Activated CD4-positive, alpha-beta T cell treated with anti-CD3 and anti-CD28 coated beads, Interleukin-2, amount 10 ng/mL, durations not matched to agents 24 days and 14 days (primary cell): ENCODE measurements at places on chromosomes 5 and 9. TPM values are rescaled to one million over a fixed set of nuclear protein-coding genes. Genes with fewer than 3 reads are reported as not detected.

TRIM52 gene
- total RNA-seq, result 15.7 and 16.8 TPM in 2 replicates

DNA sequence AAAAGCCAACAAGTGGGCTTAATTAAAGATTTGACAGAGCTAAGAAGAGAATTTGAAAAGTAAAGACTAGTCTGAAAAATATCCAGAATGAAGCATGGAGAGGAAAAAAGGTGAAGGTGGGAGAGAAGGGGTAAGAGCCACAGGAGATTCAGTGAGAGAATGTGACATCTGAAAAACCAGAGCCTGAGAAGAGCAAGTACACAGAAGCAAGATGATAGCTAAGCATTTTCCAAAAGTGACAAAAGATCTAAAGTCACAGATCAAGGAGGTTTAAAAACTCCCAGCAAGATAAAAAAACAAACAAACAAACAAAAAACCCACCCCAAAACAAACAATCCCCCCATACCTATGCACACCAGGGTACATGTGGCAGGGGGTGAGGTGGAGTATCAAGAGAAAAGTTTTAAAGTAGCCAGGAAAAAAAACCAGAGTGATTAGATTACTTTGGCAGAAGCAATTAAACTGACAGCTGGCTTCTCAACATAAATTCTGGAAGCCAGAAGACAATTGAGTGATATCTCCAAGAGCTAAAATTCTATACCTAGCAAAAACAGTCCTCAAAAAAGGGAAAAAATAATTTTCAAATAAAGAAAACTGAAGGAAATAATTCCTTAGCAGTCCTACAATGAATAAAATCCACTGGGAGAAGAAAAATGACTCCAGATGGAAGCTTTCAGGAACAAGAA, 111.4 kb downstream of the RAPGEF6 start:
- H3K4me3 ChIP-seq, result no peak overlapping the region
- H3K27ac ChIP-seq, result no peak overlapping the region
- DNase-seq, result peak; percentile 8
- H3K36me3 ChIP-seq, result peaks cover 29% of the 10 kb centered on the region
- peaks cover 26% of the 10 kb centered on the region for H3K4me1 ChIP-seq
- no peaks in the 10 kb centered on the region for H3K27me3 ChIP-seq

DNA sequence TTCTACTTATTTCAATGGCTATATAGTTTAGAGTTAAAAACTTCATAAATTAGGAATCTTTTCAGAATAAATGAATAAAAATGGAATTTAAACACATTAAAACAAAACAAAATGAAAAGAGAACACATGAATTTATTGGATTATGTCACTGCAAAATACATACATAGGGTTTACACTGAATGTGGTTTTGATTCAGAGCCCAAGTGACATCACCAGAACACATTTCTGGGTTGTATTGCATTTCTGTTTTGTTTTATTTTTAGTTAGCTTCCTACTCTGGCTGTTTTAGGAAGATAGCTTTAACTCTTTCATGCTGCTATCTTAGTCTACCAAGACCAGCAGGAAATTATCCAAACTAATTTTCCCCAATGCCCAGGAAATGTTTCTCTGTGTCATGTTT, 1935.0 kb downstream of the EFNA5 start:
- no peak overlapping the region for H3K4me3 ChIP-seq
- no peak overlapping the region for H3K27ac ChIP-seq
- DNase-seq, result no peak
- H3K4me1 ChIP-seq, result no peaks in the 10 kb centered on the region

DNA sequence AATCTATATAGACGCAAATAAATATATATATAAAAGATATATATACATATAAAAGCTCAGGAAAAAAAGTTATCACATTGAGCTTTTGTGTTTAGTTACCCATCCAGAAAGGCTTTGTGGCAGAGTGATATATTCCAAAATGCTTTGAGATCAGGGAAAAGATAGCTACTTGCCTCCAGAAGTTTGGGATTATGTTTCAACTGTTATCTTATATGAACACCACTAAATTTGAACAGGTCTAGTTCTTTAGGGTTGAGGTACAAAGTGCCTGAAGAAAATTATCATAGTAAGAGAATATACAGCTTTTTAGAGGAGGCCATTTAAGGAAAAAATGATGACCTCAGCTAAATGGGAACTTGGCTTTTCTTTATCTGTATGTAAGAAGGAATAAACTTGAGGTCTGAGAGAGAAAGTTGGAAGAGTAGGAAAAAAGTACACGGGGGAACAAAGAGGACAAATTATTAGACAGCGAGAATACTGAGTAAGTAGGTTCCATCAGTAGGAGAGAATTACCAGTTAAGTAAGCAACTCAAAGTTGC, 2.4 kb downstream of the ERP44 start:
- H3K4me3 ChIP-seq, result peak overlapping the region; percentile 7
- DNase-seq, result no peak
- peaks cover 9% of the 10 kb centered on the region for H3K36me3 ChIP-seq
- H3K27me3 ChIP-seq, result no peaks in the 10 kb centered on the region

DNA sequence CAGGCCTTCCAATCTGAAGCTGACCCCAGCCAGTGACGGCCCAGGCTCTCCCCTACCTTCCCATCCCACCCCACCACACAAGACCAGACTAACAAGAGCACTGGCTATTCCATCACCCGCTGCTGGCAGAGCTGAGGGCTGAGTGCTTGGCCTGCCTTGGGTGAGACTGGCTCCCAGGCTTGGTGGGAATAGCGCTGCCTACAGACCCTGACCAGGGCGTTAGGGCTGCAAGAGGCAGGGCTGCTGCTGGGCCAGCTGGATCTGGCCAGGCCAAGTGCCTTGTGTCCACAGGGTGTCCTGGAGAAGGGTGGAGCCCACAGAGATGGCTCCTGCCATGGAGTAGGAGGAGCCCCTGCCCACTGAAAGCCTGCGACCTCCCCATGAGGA, 31.6 kb upstream of the ANGPTL2 start:
- no peak overlapping the region for H3K4me3 ChIP-seq
- no peak for DNase-seq
- H3K27ac ChIP-seq, result no peak overlapping the region
- H3K36me3 ChIP-seq, result no peaks in the 10 kb centered on the region
- peaks cover 12% of the 10 kb centered on the region for H3K4me1 ChIP-seq

SHISAL2B gene
- not detected in 2 replicates for total RNA-seq

GRCh38 chr9:90176901-90177300, 465.7 kb downstream of the DIRAS2 start:
- peaks cover 5% of the 10 kb centered on the region for H3K27me3 ChIP-seq
- no peak overlapping the region for H3K4me3 ChIP-seq
- H3K27ac ChIP-seq, result no peak overlapping the region
- no peak for DNase-seq
- H3K4me1 ChIP-seq, result no peaks in the 10 kb centered on the region

- H3K4me3 ChIP-seq, result no peak overlapping the region
- peaks cover 3% of the 10 kb centered on the region for H3K4me1 ChIP-seq
- no peaks in the 10 kb centered on the region for H3K27me3 ChIP-seq
- H3K27ac ChIP-seq, result no peak overlapping the region
- H3K36me3 ChIP-seq, result no peaks in the 10 kb centered on the region
- peak; percentile 66 for DNase-seq
Observed at GRCh38 chr5:68962757-68963484, 130.9 kb upstream of the SLC30A5 start.

INSL6 gene
- not detected in 2 replicates for total RNA-seq

DNA sequence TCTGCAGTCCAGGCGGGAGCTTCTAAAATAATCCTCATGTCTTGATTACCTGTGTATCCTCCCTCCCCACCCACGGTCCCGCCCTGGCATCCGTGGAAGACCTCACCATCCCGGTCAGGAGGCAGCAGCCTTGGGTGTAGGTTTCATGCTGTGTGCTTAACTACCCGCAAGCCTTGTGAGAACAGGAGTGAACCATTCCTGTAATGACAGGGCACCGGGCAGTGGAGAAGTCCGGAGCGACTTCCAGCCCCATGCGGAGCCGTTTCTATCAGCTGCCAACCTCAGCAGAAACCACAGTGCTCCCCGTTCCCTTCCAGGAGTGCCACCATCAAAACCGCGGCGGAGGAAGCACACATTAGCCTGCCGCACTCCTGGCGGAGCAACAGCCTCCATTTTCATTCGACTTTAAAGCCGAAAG, 123.5 kb upstream of the LMX1B start:
- no peak overlapping the region for H3K27ac ChIP-seq
- no peak for DNase-seq
- no peaks in the 10 kb centered on the region for H3K36me3 ChIP-seq

DNA sequence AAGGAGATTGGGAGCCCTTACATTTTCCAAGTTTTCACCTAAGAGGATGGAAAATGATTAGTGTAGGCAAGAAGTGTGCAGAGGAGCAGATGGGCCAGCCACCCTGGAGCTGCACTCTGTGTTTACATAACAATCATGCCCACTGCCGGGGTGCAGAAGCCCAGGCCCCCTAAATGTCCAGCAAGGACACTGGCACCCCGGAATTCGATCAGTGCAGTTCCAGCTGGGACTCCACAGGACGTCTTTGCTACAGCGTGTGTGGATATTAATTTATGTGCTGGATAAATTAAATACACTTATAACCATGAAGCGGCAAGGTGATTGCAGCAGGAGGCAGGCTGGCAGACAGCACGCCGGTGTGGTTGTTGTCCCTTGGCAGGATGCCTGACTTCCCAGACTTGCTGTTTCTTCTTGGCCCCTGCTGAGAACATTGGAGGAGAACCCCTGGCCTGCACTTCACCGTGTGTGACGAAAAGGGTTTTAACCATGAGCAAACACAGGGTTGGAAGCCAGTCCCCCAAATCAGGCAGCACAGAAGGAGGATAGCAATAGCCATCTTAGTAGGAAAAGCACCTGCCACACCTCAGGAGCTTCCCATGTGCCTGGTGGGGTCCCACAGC, 73.7 kb downstream of the GADD45G start:
- H3K27ac ChIP-seq, result no peak overlapping the region
- H3K27me3 ChIP-seq, result peaks cover 2% of the 10 kb centered on the region
- H3K4me1 ChIP-seq, result peaks cover 18% of the 10 kb centered on the region
- H3K4me3 ChIP-seq, result no peak overlapping the region
- DNase-seq, result no peak

COL15A1 gene
- 0.05 and 0.12 TPM in 2 replicates for total RNA-seq

GRCh38 chr9:14906000-14906399, 4.2 kb downstream of the FREM1 start:
- H3K36me3 ChIP-seq, result no peaks in the 10 kb centered on the region
- H3K4me3 ChIP-seq, result no peak overlapping the region
- no peaks in the 10 kb centered on the region for H3K4me1 ChIP-seq
- no peak overlapping the region for H3K27ac ChIP-seq
- no peak for DNase-seq

DNA sequence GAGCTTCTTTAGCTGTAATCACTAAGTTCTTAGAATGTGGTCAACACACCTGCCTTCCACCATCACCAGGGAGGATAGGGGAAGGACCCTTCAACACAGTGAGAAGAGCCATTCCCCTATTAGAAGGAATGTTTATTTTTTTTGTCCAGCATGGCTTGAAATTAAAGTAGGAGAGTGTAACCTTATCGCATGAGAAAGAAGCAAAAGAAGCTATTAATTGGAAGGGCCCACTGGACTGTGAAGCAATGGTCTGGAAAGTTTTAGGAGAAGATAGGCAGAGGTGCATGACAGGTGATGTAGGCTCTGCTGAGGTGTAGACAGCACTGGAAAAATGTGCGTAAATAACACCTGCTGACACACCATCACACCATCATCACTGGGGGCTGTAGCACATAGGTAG, 1526.0 kb downstream of the MAT2B start:
- H3K36me3 ChIP-seq, result no peaks in the 10 kb centered on the region
- H3K27ac ChIP-seq, result no peak overlapping the region
- no peak overlapping the region for H3K4me3 ChIP-seq
- no peaks in the 10 kb centered on the region for H3K27me3 ChIP-seq

DNA sequence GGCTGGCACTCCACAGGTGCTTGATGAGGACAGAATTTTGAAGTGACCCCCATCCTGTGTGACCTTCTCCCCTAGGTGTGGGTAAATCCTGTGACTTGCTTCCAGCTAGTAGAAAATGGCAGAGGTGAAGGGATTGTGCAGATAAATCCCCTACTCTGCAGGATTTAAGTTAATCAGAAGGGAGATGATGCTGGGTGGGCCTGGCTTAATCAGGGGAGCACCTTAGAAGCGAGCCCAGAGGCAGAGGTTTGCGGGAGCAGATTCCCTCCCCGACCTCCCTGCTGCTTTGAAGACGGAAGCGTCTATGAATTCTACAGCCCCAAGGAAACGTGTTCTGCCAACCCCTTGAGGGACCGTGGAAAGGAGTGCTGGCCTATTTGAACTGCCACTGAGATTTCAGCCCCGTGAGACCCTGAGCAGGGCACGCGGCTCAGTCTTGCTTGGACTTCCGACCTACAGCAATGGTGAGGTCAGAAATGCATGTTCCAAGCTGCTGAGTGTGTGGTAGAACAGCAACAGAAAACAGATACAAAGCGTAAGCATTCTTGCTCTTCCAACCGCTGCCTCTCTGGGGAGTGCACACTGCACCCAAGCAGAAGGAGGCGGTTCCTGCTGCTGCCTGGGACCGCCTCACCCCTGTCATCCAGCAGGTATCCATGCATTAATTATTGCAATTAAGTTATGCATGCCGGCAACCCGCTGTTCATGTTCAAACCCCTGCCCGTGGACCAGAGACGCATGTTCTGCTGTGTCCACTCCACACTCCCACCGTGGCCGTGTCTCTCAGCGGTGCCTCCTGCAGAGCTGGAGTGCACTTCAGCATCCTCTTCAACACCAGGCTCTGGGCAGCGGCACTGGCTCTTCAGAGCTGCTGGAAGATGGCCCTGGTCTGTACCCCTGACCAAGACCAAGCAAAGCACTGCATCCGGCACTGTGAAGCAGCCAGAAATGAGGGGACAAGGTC, 54.6 kb upstream of the RXRA start:
- no peaks in the 10 kb centered on the region for H3K36me3 ChIP-seq
- H3K4me1 ChIP-seq, result no peaks in the 10 kb centered on the region
- peaks cover 1% of the 10 kb centered on the region for H3K27me3 ChIP-seq

DNA sequence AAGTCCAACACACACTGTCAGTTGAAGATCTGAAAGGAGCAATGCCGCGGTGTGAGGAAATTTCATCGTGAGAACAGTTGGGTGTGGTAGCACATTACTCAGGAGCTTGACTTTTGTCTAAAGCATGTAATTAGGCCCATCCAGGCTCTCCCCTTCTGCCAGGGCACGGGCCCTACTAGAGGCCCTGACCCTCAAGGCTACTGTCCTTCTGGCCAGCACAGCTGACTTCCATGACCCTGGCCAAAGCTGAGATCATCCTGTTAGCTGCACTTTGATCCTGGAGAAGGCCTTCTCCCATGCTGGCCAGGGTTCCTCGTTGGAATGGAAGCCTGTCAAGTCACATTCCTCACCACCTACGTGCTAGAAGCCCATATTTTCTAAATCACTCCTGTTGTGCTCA, 77.8 kb upstream of the SLC1A3 start:
- H3K4me3 ChIP-seq, result no peak overlapping the region
- no peaks in the 10 kb centered on the region for H3K36me3 ChIP-seq
- peak; percentile 41 for DNase-seq
- no peak overlapping the region for H3K27ac ChIP-seq
- H3K27me3 ChIP-seq, result peaks cover 6% of the 10 kb centered on the region

GFPT2 gene
- 0.42 TPM in 1 of 2 replicates, not detected in the other for total RNA-seq

- H3K27ac ChIP-seq, result no peak overlapping the region
- no peak overlapping the region for H3K4me3 ChIP-seq
- H3K4me1 ChIP-seq, result no peaks in the 10 kb centered on the region
- DNase-seq, result no peak
- no peaks in the 10 kb centered on the region for H3K36me3 ChIP-seq
Observed at GRCh38 chr9:24071716-24072115, 245.7 kb upstream of the ELAVL2 start.

- no peak for DNase-seq
- no peaks in the 10 kb centered on the region for H3K27me3 ChIP-seq
- no peaks in the 10 kb centered on the region for H3K4me1 ChIP-seq
- no peak overlapping the region for H3K4me3 ChIP-seq
- H3K36me3 ChIP-seq, result no peaks in the 10 kb centered on the region
Observed at GRCh38 chr5:166899343-166899742, 1392.1 kb upstream of the WWC1 start.

GRCh38 chr5:67104859-67105258, 91.7 kb downstream of the CD180 start:
- H3K4me1 ChIP-seq, result peaks cover 2% of the 10 kb centered on the region
- H3K4me3 ChIP-seq, result no peak overlapping the region
